ENCODE measurements at places on chromosomes 16 and 17.

- DNase-seq, result no peak
Observed at GRCh38 chr16:62974424-62974823, 938.2 kb upstream of the CDH8 start.

GRCh38 chr17:40598619-40599467 is 33.6 kb upstream of the CCR7 start:
- no peak for DNase-seq

- no peak for DNase-seq
Observed at GRCh38 chr17:64413513-64413912, 22.9 kb upstream of the PECAM1 start.

- DNase-seq, result no peak
Observed at GRCh38 chr16:75942936-75943335, 216.6 kb upstream of the CPHXL start.

DNA sequence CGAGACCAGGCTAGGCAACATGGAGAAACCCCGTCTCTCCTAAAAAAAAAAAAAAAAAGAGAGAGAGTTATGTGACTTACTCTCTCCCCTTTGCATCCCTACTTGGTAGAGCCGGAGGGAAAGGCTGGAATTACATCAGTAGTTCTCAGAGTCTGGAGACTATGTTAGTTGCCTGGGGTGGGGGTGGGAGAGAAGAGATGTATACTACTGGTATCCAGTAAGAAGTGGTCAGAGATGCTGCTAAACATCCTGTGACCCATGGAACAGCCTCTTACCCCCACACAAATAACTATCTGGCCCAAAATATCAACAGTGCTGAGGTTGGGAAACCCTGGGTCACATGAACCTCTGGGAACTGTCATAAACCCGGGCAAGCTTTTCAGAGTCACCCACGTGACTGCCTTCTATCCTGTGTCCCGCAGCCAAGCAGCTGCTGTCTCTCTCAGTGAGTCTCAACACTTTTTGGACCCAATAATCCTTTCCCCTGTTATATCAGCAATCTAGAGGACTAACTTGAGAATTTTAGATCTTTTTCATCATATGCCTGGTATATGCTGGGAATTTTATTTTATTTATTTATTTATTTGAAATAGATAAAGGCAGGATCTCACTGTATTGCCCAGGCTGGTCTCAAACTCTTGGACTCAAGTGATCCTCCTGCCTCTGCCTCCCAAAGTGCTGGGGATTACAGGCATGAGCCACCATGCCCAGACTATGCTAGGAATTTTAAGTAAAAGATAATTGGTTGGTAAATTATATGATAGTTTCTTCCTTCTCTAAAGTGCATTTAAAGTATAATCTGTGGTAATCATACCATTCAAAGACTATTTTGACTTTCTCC is 8.7 kb downstream of the EIF1 start:
- no peak for DNase-seq

DNA sequence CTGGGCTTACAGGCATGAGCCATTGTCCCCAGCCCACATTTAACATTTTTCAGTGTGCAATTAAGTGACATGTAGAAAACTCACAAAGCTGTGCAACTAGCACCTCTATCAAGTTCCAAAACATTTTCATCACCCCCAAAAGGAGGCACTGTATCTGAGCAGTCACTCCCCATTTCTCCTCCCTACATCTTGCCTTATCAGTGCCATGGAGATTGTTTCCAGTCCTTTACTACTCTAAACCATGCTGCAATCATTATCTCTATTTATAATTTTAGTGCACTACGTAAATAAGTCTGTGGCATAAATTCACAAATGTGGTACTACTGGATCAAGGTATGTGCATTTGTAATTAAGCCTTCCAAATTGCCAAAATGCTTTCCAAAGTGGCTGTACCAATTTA is 7.6 kb downstream of the MRPS23 start:
- DNase-seq, result no peak

GRCh38 chr17:14986127-14986526 is 279.0 kb downstream of the PMP22 start:
- DNase-seq, result no peak

GRCh38 chr17:72529386-72529785 is 408.6 kb downstream of the SOX9 start:
- no peak for DNase-seq

DNA sequence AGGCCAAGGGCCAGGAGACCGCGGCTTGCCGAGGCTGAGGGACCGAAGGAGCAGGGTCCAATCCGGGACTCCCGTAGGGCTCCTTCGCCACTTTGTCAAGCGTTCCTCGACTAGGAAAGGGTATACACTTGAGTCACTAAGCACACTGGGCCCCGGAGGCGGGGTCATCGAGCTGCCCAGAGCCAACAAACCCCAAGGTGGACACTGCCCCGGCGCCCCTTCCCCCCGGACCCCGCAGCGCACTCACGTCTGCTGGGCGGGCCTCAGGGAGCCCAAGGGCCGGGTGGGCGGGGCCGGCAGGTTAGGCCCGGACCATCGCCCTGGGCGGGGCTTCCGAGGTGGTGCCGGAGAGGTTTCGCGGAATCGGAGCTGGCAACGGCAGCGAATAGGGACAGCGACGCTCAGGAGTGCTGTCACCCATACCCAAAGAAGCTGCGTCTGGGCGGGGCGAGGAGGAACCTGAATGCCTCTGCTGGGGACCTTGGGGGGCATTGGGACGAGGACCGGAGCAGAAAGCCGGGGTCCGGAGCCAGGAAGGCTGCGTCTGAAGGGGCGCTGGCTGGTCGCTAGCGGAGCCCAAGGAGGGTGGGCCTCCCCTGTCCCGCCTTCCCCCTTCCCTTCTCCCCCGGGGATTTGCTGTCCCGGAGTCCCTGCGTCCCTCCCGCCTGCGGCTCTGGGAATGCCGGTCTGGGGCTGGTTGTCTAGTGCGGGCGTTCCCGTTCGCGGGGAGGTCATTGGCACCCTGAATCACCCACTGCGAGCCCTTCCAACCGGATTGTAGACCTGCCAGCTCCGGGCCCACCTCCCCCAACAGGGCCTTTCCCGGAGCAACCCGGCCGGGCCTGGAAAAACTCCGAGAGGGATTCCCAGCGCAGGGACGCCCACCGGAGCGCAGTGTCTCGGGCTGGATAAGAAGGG is 118.2 kb upstream of the SMURF2 start:
- DNase-seq, result no peak

DNA sequence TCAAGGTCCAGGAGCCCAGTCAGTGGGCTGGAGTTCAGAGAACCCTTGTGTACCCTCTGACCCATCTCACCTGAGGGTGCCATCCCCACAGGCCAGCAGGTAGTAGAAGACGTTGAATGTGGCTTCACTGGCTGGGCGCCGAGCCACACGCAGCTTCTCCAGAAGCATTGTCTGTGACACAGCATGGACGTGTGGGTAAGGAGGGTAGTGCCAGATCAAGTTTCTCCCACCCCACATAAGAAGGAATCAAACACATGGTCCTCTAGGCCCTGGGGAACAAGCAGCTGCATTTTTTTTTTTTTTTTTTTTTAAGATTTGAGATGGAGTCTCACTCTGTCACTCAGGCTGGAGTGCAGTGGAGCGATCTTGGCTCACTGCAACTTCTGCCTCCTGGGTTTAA is 60.9 kb downstream of the MYO18A start:
- no peak for DNase-seq

- DNase-seq, result no peak
Observed at GRCh38 chr17:74190154-74190553, 13.3 kb upstream of the RPL38 start.

GRCh38 chr17:39517224-39517623 is 55.9 kb downstream of the CDK12 start:
- DNase-seq, result peak; percentile 73

- DNase-seq, result no peak
Observed at GRCh38 chr17:73703192-73703591, 58.9 kb upstream of the SDK2 start.

- DNase-seq, result no peak
Observed at GRCh38 chr16:66099306-66099705, 267.2 kb upstream of the CDH5 start.

GRCh38 chr17:31392002-31392855 is 754 bp downstream of the RAB11FIP4 start:
- no peak for DNase-seq

DNA sequence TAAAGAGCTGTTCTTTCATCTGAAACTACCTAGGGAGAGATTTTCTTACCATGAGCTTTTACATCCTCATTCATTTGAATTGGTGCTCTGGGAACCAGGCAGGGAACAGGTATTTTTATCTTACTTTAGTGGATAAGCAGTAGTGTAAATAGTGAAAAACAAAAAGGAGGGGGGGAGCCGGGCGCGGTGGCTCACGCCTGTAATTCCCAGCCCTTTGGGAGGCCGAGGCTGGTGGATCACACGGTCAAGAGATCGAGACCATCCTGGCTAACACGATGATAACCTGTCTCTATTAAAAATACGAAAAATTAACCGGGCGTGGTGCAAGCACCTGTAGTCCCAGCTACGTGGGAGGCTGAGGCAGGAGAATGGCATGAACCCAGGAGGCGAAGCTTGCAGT is 41.0 kb downstream of the HOXB1 start:
- DNase-seq, result no peak

DNA sequence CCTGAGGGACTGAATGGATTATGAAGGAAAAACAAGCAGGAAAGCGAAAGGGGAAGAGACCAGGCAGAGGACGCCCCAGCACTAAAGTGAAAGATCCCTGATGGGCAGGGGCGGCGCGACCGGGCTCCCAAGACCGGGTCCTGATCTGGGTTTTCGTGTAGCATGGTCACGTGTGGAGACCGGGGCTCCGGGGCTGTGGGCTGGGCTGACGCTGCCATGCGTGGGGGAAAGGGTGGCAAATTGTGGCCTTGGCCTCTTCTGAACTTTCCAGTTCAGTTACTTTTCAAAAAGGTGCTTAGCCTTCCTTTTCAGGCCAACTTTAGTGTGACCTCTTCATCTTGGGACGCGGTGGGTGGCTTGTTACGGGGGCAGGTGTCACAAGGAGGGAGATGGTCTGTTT is 57.5 kb downstream of the METRNL start:
- no peak for DNase-seq

DNA sequence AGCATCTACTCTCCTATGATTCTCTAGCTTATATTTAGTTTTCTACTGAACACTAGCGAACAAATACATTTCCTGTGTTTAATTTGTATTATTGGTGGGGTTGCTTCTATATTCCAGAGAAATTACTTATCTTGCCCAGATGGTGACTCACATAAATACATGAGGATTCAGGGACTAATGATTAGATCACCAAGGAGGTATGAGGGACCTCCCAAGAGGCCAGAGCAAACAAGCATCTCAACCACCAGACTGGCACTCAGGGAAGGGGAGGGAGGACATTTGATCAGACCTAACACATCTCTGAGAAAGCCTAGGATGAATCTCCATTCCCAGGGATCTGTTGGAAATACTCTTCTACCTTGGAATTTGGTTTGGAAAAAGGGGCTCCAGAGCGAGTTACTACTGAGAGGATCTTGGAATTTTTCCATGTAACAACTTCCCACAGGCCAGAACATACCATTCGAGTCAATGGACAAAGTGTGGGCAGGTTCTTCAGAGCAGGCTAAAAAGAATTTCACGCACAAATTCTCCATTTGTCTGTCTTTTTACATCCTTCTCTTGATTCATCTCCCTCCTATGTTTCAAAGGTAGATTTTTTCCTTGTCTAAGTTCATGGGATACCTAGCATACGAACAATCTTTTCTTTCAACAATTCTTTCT is 262.6 kb upstream of the MYOCD start:
- no peak for DNase-seq

DNA sequence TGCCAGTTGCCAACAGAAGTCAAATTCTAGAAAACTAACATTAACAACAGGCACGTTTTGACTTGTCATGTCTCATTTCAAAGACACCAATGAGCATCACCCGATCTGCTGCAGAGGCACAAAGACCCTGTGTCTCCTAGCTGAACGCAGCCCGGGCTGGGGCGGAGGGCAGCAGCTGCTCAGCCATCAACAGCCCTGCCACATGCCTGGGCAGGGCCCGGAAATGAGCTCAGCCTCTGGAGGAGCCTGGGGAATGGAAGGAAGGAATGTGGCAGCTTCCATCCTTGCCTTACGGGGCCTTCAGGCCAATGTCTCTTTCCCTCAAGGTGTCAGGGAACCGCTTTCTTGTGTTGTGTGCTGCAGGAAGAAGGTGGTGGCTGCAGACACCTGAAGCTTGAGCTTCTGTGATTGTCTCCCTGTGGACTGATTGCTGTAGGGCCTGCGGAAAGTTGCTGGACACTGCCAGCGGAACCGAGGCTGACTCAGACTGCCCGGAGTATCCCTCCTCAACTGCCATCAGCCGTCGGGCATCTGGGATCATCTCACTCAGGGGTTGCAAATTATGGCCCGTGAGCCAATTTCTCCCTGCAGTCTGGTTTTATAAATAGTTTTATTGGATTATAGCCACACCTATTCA is 7.3 kb downstream of the CDH13 start:
- DNase-seq, result no peak

- no peak for DNase-seq
Observed at GRCh38 chr16:66905633-66906539, 12.8 kb downstream of the CDH16 start.

DNA sequence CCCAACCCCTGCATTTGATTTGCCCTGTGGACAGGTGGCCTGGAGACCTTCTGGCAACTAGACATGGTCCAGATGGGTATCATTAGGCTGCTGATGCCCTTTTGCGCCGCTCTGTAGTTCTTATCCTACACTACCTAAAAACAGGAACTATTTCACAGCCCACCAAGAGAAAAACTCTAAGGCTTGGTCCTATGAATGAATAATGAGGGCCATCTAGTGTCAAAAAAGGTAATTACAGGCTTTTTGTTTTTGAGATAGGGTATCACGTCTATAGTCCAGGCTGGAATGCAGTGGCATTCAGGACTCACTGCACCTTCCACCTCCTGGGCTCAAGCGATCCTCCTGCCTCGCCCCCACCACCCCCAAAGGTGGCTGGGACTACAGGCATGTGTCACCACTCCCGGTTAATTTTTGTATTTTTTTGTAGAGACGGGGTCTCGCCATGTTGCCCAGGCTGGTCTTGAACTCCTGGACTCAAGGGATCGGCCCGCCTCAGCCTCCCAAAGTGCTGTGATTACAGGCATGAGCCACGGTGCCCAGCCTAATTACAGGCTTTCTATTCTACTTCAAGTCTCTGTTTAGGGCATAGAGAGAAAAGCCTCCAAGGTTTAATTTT is 20.9 kb downstream of the COIL start:
- DNase-seq, result peak; percentile 69

DNA sequence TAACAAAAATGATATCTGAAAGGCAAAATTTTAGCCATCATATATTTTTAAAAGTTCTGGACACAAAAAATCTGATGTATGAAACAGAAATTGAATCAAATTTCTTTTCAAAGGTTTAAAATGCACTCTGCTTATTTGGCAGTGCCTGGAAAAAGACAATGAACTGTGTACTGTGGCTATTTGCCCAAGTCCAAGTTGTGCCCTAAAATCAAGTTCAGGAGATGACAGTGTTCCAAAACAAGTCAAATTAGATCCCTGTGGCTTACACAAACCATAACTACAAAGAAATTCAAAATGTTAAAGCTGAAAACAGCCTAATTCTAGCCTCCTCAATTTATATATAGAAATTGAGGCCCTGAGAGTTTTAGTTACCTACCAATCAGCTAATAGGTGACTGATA is 25.6 kb downstream of the CMC2 start:
- DNase-seq, result no peak
